Bronchial epithelial cell (primary cell): ENCODE measurements at places on chromosomes 7 and 10. TPM values are rescaled to one million over a fixed set of nuclear protein-coding genes. Genes with fewer than 3 reads are reported as not detected.

The CALN1 gene
- not detected in 2 replicates for total RNA-seq

The C7orf57 gene
- 0.53 and 2.4 TPM in 2 replicates for total RNA-seq

The RUFY2 gene
- 18.7 and 21.4 TPM in 2 replicates for total RNA-seq

The WEE2 gene
- not detected in 2 replicates for total RNA-seq

The MAT1A gene
- total RNA-seq = not detected in 2 replicates

The LBX1 gene
- total RNA-seq = not detected in 2 replicates

The ITIH5 gene
- not detected in 2 replicates for total RNA-seq

The CPVL gene
- not detected in 2 replicates for total RNA-seq

The ZNF117 gene
- total RNA-seq = 5.8 and 20.4 TPM in 2 replicates

The GPR158 gene
- under 0.01 TPM in 1 of 2 replicates, not detected in the other for total RNA-seq

The GPR15LG gene
- total RNA-seq = 0.53 and 2.6 TPM in 2 replicates

The HABP2 gene
- not detected in 2 replicates for total RNA-seq

The STOX1 gene
- under 0.01 TPM in 1 of 2 replicates, not detected in the other for total RNA-seq

The SPAM1 gene
- total RNA-seq = not detected in 2 replicates

The SMO gene
- total RNA-seq = 2.4 and 5.0 TPM in 2 replicates

The SORBS1 gene
- under 0.01 and 0.13 TPM in 2 replicates for total RNA-seq

The ABCB1 gene
- total RNA-seq = under 0.01 TPM in 1 of 2 replicates, not detected in the other

The EVX1 gene
- total RNA-seq = not detected in 2 replicates

The ORAI2 gene
- 4.7 and 6.9 TPM in 2 replicates for total RNA-seq

The CACNB2 gene
- 0.13 TPM in 1 of 2 replicates, not detected in the other for total RNA-seq

The MAD1L1 gene
- 57.4 TPM in 2 replicates for total RNA-seq

The MYO1G gene
- total RNA-seq = 0.13 and 0.26 TPM in 2 replicates

The RSBN1L gene
- total RNA-seq = 15.4 and 17.9 TPM in 2 replicates

The PPRC1 gene
- 7.8 and 10.0 TPM in 2 replicates for total RNA-seq

The CADPS2 gene
- total RNA-seq = 2.0 and 4.2 TPM in 2 replicates

The UCN3 gene
- total RNA-seq = not detected in 2 replicates

The VTI1A gene
- total RNA-seq = 36.6 and 42.4 TPM in 2 replicates

The PPP1R17 gene
- not detected in 2 replicates for total RNA-seq

The OR6V1 gene
- not detected in 2 replicates for total RNA-seq

The TUBAL3 gene
- 0.26 TPM in 2 replicates for total RNA-seq

The ACSM6 gene
- total RNA-seq = not detected in 2 replicates

The KCNH2 gene
- under 0.01 and 0.13 TPM in 2 replicates for total RNA-seq

The ADAM22 gene
- total RNA-seq = under 0.01 TPM in 1 of 2 replicates, not detected in the other

The SLC16A12 gene
- total RNA-seq = not detected in 2 replicates

The SLC26A5 gene
- total RNA-seq = not detected in 2 replicates

The TMEM176B gene
- not detected in 2 replicates for total RNA-seq

The SLC35G1 gene
- total RNA-seq = 2.1 and 2.4 TPM in 2 replicates

The TMEM236 gene
- under 0.01 and 0.26 TPM in 2 replicates for total RNA-seq

The CCDC172 gene
- total RNA-seq = not detected in 2 replicates

The RAB18 gene
- 74.8 and 102 TPM in 2 replicates for total RNA-seq

The SEMA3C gene
- 147 and 178 TPM in 2 replicates for total RNA-seq

The CAMK2B gene
- total RNA-seq = 0.13 TPM in 1 of 2 replicates, not detected in the other

The COL13A1 gene
- under 0.01 TPM in 1 of 2 replicates, not detected in the other for total RNA-seq

The SFRP4 gene
- 0.26 TPM in 1 of 2 replicates, not detected in the other for total RNA-seq

The CNOT4 gene
- 3.9 and 9.5 TPM in 2 replicates for total RNA-seq

The SVOPL gene
- under 0.01 and 0.38 TPM in 2 replicates for total RNA-seq

The PTER gene
- total RNA-seq = 16.1 and 25.5 TPM in 2 replicates
